ENCODE measurements at places on chromosomes 6 and 20.

- DNase-seq = no peak
Observed at GRCh38 chr6:135014353-135014832, 40.2 kb downstream of the HBS1L start.

DNA sequence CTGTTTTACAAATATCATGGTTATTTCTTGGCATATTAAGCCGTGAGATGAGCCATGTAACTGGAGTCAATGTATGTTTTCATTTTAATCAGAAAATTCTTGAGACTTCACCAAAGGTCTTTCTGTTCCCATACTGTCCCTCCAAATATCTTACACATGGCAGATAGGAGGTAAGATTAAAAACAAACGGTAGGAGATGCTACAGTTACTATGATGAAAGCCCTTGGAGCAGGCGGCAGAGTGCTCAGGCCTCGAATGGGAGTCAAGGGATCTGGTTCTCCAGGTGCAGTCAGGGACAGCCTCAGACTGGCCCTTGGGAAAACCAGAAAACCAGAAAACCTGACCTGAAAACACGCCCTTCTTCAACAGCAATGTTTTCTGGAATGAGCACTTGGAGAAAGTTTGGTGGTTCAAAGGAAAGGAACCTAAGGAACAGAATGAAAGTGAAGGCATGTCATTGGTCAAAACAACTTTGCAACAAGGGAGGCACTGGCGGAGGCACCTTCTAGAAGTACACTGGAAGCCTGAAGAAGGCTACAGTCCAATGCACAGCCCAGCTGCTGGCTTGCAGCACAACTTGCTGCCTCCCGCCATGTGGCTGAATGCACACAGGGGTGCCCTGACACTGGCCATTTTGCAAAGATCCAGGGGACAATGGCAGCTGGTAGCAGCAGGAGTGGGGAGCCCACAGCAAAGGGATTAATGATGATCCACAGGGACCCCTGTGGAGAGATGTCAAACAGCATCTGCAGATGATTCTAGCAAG, 17.4 kb upstream of the FOXO3 start:
- DNase-seq = no peak

DNA sequence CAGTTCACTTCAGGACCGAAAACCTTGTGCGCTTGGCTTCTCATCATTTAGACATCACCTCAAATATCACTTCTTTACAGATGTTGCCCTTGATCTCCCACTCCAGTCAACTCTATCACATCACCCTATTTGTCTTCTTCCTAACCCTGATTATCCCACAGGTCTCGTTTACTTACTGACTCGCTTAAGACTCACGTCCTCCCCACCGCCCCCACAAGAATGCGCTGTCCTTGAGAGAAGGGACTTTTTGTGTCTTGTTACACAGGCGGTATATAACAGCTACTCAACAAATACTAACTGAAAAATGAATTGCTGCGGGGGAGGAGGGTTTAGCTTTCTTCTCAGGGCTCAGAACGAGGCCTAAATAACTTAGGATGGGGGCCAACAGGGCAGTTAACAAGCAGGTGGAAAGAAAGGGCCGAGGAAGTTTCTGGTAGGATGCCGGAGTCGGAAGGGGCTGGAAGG, 527 bp downstream of the TOMM34 start:
- peak; percentile 41 for DNase-seq

- no peak for DNase-seq
Observed at GRCh38 chr6:125077453-125077852, 76.1 kb upstream of the TPD52L1 start.

- DNase-seq = no peak
Observed at GRCh38 chr6:16836144-16836981, 75.1 kb upstream of the ATXN1 start.

GRCh38 chr6:122692175-122692598, 82.0 kb downstream of the PKIB start:
- no peak for DNase-seq

DNA sequence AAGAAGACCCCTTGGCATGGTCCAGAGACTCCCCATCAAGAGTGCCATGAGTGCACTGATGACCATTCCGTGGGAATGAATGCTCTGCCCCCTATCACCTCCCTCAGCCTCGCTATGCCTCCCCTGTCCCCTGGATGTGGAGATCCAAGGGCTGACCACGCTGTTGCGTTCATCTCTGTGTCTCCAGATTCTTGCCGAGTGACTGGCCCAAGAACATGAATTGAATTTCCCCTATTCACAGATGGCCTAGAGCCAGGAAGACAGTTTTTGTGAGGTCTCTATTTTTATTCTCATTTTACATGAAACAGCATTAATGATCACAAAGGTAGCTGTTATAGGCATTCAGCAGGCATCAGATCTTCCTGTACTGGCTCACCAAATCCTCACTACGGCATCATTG, 33.6 kb downstream of the MAFB start:
- DNase-seq = no peak

DNA sequence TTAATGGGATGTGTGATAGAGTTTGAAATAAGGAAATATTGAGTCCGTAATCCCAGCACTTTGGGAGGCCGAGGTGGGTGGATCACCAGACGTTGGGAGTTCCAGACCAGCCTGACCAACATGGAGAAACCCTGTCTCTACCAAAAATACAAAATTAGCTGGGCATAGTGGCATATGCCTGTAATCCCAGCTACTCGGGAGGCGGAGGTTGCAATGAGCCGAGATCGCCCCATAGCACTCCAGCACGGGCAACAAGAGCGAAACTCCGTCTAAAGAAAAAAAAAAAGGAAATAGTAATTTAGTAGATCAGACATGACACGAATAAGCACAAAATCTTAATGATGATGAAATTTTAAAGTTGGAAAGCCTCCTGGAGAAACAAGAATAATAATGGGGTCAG, 14.8 kb downstream of the GJA1 start:
- DNase-seq = no peak
